ENCODE measurements at places on chromosomes 5 and 9.

GRCh38 chr5:135386096-135386495 lies 12.9 kb downstream of the MACROH2A1 start:
- no peak for DNase-seq

- no peak for DNase-seq
Measured at GRCh38 chr9:128412120-128412790, 8.4 kb upstream of the CERCAM start.

DNA sequence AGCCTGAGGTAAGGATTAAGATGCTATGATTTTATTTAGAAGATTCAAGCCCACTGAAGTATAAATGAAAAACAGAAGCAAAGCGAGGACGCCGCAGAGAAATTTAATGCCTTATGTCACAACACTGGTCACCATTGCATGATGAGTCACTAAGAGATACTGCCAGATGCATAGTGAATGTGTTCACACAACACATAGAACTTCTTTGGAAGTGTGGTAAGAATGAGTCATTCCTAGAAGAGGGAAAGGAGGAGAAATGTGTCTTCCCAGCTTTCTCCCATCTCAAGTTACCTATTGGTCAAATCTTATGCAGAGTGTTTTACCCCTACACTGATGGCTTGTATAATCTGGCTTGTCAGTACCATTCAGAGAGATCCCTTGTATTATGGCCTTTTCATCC lies 465.3 kb upstream of the ARRDC3 start:
- DNase-seq: no peak

- DNase-seq: no peak
Measured at GRCh38 chr5:81016116-81016515, 56.0 kb downstream of the RASGRF2 start.

- no peak for DNase-seq
Measured at GRCh38 chr9:130897848-130898551, 1.4 kb upstream of the QRFP start.

DNA sequence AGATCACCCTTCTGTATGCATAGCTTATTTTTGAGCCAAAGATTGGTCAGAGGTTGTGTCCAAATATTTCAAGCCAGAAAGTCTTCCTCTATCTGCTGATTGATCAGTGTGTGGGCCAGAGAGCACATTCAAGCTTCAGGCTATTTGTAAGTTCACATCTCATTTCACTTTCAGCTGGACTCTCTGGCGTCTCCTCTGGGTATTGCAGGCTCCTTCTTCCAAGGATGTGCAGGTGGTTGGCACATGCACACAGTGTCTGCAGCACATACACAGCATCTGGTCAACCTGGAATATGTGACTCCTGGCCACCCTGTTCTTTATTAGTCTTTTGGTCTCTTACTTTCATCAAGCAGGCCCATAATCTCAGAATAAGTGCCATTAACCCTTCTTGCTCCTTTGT lies 516.1 kb downstream of the ANXA1 start:
- DNase-seq: no peak

GRCh38 chr9:16258191-16258590 lies 612.3 kb downstream of the BNC2 start:
- no peak for DNase-seq

GRCh38 chr5:60843386-60843935 lies 608 bp downstream of the ELOVL7 start:
- no peak for DNase-seq

DNA sequence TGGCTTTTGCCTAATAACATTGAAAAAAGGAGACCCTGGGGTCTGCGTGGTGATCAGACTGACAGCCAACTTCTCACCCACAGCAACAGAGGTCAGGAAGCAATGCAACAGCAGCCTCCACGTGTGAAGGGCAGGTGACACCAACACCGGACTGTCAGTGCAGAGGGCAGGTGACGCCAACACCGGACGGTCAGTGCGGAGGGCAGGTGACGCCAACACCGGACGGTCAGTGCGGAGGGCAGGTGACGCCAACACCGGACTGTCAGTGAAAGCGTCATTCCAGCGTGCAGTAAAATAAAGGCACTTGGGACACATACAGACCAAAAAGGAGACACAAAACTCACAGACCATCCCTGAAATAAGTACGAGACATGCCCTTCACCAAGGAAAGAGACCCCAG lies 37.2 kb upstream of the CEP72 start:
- no peak for DNase-seq

GRCh38 chr9:118522093-118523028 lies 818.2 kb downstream of the TLR4 start:
- DNase-seq: no peak

DNA sequence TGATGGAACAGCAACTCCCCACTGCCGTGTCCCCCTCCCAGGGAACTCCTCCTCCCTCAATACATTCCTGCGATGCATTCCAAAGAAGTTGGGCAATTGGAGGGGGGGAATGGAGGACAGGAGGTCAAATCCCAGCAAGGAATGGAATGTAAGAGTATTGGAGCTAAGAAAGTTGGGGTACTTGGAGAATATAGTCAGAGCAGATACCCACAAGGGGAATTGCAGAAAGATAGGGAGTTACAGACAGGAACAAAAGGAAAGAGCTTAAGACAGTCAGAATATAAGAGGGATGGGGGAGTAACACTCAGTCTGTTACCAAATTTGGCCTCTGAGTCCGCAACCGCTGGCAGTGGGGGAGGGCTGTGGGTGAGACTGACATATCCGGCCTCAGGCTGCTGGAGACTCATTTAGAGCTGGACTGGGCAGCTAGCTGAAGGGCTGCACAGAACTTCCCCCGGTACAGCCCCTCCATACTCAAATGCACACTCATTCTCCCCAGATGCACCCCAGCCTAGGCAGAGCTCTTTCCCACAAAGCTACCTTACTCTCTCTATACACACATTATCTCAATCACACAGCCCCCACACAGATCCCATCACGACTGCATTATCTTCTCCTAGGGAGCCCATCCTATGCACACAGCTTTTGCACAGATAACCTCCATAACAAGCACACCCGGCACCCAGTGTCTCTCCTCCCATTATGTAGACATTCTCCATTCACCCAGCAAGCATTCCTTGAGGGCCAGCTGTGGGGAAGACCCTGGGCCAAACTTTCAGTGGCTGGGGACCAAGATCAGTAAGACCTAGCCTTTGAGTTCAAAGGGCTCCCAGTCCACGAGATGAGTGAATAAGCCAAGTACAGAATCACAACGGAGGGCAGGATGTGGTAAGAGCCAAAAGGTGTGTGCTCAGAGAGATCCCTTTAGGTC lies 3.7 kb downstream of the TLN1 start:
- DNase-seq: no peak

DNA sequence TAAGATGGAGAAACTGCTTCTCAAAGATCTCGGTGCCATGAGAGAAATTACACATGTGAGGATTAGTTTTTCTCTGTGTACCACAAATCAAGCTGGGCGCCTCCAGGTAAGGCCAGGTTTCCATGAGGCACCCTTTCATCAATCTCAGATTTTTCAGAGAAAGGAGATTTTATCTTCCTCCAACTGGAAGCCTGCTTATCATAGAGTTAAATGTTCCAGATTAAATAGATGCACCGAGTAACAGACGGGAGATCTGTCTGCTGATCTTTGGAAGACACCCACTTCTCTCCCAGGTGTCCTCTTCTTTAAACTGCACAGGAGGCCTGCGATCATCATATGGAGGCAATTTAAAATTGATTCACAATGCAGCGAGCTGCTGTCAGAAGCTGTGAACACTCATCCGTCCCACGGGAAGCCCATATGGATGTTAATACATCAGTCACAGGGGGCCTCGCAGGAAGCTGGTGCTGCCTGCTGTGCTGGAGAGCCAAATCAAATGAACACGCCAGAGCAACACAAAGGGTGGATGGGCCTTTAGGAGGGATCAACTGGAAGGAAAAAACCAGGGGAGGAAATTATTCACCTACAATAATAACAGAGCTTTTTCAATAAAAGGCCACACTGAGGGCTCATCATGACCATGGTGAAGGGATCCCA lies 93.3 kb downstream of the TLE1 start:
- DNase-seq: no peak

- DNase-seq: no peak
Measured at GRCh38 chr9:90906316-90907055, 104.9 kb downstream of the SYK start.
